ENCODE measurements at places on chromosomes 5 and 9.

DNA sequence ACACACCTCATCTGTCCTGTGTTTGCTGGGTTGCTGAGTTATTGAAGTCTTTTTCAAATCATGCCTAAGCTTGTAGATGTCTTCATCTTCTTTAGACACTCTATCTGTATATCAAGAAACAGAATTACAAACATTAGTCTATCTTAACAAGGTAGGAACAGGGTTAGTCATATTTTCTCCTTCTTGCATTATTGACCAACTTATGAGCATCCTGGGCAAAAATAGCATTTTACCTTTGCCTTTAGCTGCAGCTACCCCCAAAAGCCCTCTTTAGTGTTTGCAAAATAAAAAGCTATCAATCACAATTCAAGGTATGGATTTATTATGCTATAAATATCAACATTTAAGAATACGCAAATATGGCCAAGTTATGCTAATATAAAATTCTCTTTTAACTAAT, 3.4 kb downstream of the PLK2 start:
- no peak for DNase-seq

DNA sequence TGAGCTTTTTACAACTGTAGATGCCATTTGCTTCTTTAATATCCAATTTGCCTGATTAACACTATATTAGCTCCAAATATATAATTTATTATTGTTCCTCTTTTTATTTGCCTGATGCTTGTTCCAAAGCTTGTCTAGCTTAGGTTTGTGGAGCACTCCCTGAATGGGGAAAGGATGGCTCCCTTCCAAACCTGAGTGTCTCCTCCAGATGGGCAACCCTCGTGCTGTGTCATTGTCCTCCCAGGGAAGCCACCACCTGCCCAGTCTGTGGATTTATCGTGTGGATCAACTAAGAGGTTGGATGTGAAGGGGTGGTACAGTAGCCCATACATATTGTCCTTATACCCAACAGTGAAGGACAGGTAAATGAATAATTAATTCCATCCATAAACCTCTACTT, 404.9 kb downstream of the CDK5RAP2 start:
- DNase-seq = peak; percentile 28

- DNase-seq = no peak
Observed at GRCh38 chr5:2131196-2131595, 248.5 kb upstream of the IRX4 start.

DNA sequence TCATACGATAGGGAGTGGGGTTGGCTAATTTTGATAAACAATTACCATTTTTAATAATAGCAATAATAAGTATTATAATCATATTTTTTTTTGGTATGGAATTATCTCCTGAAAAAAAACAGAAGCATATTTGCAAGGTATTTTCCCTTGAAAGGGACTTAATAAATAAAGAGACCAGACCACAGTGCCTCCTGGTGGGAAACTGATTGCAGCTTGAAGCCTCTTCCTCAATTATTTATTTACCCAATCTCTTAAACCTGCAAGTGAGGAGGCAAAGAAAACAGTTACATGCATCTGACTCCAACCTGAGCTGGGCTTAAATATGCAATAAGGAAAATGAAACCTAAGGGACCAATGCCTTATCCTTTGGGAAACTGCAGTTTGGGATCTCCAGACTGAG, 388.1 kb upstream of the ACO1 start:
- no peak for DNase-seq

DNA sequence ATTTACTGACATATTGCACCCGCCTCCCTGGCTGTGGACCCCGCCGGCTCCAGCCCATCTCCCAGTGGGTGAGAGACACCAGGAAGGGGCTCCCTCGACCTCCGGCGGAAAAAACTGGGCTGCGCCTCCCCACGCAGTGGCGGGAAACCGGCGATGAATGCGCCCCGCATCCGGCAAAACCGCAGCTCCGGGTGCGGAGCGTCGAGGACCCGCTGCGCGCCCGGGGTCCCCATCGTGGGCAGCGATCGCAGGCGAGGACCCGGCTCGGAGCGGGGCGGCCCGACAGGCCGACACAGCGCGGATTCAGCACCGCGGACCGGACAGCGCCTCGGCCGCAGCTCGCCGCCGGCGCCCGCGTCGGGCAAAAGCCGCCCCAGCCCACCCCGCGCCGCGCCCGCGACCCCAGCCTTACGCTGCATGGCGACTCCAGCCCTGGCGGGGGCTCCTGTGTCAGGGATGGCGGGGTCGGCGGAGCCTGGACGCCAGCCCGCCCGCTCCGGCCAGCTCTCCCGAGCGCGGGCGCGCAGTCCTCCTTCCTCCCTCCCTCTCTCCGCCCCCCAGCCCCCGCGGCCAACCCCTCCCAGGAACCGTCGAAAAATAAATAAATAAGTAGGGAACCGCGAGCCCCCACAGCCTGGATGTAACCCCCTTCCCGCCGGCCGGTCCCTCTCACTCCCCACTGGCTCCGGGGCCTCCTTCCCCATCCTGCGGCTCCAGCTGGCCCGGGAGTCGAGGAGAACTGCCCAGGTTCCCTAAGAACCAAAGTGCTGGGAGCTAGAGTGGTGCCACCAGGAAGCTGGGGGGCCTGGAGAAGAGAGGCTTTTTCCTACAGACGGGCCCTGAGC, 3.1 kb downstream of the LHX3 start:
- no peak for DNase-seq

DNA sequence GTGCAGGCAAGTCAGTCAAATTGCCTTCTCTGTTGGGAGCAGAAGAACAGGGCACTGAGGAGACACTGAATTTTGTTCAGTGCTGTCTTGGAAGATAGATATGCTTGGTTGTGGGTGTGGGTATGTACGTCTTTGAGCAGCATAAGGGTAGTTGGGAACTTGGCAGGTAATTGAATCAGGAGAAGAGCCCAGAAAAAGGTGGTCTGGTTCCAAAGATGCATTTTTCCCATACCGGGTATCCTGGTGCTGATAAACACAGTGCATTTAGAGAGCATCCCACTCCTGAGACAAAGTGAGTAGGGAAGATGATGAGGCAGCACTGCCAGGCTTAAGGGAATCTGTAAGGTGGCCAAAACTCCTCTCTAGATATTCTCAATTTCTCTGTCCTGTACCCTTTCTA, 40.6 kb downstream of the TEK start:
- DNase-seq = no peak

- DNase-seq = no peak
Observed at GRCh38 chr9:111527347-111527746, 2.4 kb downstream of the ZNF483 start.

GRCh38 chr5:171149772-171150171, 159.3 kb upstream of the TLX3 start:
- no peak for DNase-seq

DNA sequence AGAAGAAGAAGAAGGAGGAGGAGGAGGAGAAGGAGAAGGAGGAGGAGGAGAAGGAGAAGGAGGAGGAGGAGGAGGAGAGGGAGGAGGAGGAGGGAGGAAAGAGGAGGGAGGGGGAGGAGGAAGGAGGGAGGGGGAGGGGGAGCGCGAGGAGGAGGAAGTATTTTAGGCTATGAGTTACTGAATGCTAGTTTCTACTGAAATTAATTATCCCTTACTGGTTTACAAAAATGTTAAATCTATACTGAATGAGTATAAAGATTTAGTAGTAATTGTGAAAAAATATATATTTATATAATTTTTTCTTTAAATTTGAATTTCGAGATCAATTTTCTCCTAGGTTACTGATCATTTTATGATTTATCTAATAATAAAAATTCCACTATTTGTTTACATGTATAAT, 1769.0 kb upstream of the NUDT12 start:
- no peak for DNase-seq

DNA sequence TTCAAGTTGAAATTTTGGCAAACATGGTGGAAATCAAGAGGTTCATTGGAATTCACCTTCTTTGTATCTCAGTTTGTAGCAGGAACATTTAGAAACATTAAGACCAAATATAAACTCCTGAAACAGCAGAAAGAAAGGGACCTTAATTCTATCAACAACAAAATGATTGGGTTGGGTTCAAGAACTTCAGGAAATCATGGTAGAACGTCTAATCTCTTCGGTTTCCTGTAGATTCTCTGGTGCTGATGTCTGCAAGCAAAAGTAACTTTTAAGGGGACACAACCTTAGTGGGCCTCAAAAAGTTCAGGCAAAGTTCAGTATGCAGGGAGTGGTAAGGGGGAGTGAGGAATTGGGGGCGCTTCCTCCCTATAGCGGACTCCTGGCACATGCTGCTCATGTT, 3.4 kb downstream of the IL33 start:
- no peak for DNase-seq

- DNase-seq = no peak
Observed at GRCh38 chr5:151085517-151086041, 4.7 kb upstream of the TNIP1 start.

- no peak for DNase-seq
Observed at GRCh38 chr5:151665613-151666012, 21.1 kb downstream of the SPARC start.

- DNase-seq = no peak
Observed at GRCh38 chr5:158384535-158385481, 525.9 kb upstream of the CLINT1 start.

- no peak for DNase-seq
Observed at GRCh38 chr9:109908459-109909390, 128.7 kb downstream of the PALM2AKAP2 start.

- DNase-seq = no peak
Observed at GRCh38 chr5:80623999-80624398, 30.5 kb upstream of the MSH3 start.

DNA sequence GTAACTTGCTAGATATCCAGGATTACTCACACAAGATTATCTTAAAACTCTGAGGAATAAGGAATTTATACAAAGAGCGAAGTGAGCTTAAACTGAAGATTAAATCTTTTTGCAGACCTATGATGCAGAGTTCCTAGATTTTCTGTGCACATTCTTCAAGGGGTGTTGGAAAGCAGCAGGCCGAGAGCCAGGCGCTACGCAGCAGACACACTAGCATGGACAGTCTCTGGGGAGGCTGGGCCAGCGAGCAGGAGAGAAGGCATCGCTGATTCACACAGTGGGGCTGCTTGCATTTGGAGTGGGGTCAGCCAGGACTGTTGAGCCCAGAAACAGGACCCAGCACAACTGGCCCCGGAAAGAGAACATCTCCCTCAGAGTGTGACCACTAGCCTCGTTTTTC, 136.3 kb downstream of the ADAMTS16 start:
- DNase-seq = no peak

GRCh38 chr9:105994970-105995369, 300.6 kb downstream of the TMEM38B start:
- DNase-seq = no peak

- peak; percentile 65 for DNase-seq
Observed at GRCh38 chr5:32613050-32613672, 27.8 kb downstream of the SUB1 start.

GRCh38 chr9:79759460-79759859, 187.7 kb downstream of the TLE4 start:
- no peak for DNase-seq

GRCh38 chr9:101399643-101399970, 956 bp downstream of the ZNF189 start:
- DNase-seq = no peak

- no peak for DNase-seq
Observed at GRCh38 chr5:135011355-135012032, 22.5 kb downstream of the PITX1 start.

GRCh38 chr5:69415584-69415958, 655 bp downstream of the MARVELD2 start:
- DNase-seq = peak; percentile 38

GRCh38 chr9:6645355-6646292, at the start of gene GLDC:
GLDC (minus strand) TSS chr9:6645729; CDS start chr9:6645499, 230 bp downstream.
- peak; percentile 77 for DNase-seq

Measured in COR-L47 (cell line).